ENCODE measurements at places on chromosomes 2 and 18.

- DNase-seq: peak; percentile 4
Measured at GRCh38 chr18:2409906-2410305, 161.4 kb downstream of the METTL4 start.

DNA sequence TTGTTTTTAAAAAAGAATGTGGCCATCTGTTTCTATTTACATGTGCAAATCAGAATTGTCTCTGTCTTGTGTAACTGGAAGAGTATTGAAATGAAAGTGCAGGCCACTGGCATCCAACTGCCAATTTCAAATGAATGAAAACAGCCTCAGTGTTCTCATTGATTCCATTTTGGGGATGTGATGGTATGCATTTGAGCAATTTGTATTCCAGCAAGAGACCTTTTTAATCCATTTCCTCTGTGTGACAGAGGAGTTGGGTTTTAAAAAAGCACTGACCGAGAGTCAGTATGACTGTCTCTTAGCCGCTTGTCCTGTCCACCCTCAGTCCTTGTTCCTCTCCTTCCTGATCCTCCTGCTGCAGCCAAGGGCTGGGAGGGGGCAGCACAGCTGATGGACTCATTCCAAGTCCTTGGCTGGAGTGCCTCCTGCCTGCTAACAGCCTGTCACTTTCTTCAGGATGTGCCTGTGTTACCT, 50.0 kb downstream of the ASAP2 start:
- no peak for DNase-seq

- no peak for DNase-seq
Measured at GRCh38 chr18:13320096-13320495, 101.5 kb downstream of the LDLRAD4 start.

- peak; percentile 65 for DNase-seq
Measured at GRCh38 chr2:219571311-219572236, at the start of gene OBSL1. Gene OBSL1, minus strand, starts transcription at chr2:219571539. Its CDS starts 307 bp downstream, at chr2:219571232.

GRCh38 chr2:101241158-101241557, 11.5 kb upstream of the CNOT11 start:
- DNase-seq: no peak

All from mammary epithelial cell (primary cell).